ENCODE measurements at places on chromosomes 3 and 15.
A peak's percentile ranks its signal among the peaks of the same experiment; 100 is the strongest.

- no peak for DNase-seq
These were observed 59.0 kb upstream of the NECTIN3 start for GRCh38 chr3:111012388-111013248.

DNA sequence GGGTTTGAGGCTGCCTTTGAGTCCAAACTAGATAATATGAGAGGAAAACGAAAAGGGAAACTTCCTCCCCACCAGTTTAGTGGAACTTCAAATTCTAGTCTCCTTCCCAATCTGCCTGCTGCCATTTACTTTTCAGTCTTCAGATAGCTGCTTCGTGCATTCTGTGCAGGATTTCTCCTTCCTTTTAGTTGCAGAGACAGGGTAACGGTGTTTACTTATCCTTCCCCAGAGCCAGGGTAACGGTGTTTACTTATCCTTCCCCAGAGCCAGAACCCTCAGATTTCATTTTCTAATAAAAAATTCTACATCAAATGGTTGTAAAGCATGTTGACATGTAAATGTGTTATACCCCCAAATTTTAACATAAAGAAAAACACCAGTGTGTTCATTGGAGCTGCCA lies 282.6 kb downstream of the VPS13C start:
- DNase-seq, result no peak

- DNase-seq, result no peak
These were observed 54.7 kb downstream of the FOXP1 start for GRCh38 chr3:71528816-71529215.

GRCh38 chr3:73502609-73503583 lies 121.8 kb downstream of the PDZRN3 start:
- DNase-seq, result peak; percentile 3

DNA sequence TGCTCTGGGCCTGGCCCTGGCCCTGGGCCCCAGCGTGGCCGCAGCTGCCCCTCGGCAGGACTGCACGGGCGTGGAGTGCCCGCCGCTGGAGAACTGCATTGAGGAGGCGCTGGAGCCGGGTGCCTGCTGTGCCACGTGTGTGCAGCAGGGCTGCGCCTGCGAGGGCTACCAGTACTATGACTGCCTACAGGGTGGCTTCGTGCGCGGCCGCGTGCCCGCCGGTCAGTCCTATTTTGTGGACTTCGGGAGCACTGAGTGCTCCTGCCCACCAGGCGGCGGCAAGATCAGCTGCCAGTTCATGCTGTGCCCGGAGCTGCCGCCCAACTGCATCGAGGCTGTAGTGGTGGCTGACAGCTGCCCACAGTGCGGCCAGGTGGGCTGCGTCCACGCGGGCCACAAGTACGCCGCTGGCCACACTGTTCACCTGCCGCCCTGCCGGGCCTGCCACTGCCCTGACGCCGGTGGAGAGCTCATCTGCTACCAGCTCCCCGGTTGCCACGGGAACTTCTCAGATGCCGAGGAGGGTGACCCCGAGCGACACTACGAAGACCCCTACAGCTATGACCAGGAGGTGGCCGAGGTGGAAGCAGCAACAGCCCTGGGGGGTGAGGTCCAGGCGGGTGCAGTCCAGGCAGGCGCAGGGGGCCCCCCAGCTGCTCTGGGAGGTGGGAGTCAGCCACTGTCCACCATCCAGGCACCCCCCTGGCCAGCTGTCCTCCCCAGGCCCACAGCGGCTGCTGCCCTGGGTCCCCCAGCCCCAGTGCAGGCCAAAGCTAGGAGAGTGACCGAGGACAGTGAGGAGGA lies 21.7 kb downstream of the FBLN2 start:
- DNase-seq, result no peak
